ENCODE measurements at places on chromosomes 11 and 22.

GRCh38 chr11:128432926-128433325 is 154.4 kb downstream of the ETS1 start:
- DNase-seq: no peak

DNA sequence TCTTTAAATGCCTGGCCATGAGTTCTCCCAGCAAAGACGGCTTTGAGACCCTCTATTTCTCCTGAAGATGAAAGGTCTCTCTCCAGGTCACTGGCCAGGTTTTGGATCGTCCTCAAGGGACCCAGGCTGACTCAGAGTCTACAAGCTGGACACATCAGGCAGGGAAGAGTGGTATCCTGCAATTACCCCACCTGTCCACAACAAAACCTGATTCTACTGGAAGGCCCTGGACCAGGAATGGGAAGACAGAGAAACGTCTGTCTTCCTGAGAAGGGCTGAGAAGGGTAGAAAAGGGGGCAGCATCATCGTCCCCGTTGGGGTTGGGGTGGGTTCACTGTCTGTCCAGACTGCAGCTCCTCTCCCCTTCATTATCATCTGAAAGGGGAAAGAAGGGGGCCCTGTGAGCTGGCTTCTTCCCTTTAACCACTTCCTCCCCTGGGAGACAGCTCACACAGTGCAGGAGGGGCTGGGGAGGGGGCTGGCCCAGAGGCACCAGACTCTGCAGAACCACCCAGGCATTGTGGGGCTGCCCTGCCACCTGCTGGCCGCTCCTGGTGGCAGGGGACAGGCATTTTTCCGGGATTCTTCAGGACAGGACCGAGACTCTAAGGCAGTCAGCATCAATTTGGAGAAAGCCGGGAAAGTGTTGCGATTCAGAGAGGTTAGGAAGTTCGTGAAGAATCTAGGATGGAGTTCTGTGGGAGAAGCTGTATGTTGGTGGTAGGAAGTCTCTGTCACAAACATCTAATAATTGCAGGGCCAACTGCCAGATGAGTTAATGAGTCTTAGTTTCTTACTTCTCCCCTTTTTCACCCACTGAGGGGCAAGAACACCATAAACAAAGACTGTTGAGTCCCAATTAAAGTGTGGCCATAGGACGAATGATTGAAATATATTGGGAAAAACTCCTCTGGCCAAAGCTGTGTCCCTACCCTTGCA is 57.6 kb downstream of the SYN3 start:
- DNase-seq: no peak

GRCh38 chr11:134556186-134556585 is 144.1 kb upstream of the B3GAT1 start:
- no peak for DNase-seq

DNA sequence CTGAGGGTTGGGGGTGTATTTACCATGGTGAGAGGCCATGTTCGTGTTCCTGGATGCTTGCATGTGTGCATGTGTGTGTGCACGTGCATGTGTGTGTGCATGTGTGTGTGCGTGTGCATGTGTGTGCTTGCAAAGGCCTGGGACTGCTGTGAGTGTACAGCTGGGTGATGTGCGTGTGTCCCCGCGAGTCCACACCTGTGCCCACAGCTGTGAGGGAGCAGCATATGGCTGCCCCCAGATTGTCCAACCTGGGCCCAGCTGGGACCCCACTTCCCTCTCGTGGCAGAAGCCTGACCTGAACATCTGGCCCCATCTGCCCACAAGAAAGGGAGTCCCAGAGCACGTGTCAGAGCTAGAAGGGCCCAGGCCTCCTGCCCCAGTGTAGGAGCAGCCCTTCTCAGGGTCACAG is 8.4 kb upstream of the CD248 start:
- no peak for DNase-seq

DNA sequence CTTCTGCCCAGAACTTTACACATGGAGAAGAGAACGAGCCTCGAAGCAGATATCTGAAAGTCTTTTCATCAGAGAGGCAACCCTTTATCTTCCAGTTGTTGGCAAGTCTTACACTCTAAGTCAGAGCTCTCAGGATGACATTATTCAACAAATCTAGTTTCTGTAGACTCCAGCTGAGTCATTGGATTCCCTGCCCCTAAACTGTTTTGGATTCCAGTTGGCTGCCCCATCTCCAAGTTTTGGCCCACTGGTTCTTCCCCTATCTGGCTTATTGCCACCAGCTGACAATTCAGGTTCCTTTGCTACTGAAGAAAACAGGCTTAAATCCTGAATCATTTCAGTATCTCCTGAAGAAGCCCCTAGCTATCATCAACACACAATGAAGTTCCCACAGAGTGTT is 14.2 kb downstream of the SAAL1 start:
- DNase-seq: no peak

DNA sequence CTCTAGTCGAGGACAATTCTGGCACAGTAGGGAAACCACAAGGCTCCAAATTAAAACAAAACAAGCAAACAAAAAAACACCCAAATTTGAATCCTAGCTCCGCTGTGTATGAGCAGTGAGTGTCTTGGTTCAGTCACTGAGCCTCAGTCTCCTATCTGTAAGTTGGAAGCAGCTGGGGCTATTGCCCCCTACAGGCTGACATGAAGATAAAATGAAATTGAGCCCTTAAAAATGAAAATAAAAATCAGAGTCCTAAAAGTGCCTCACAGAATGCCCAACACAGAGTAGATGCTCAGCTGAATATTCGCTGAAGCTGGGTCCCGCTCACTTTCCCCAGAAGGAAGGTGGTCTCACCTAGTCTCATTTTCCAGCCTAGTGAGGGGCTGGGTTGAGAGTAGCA is 65.2 kb downstream of the PDE2A start:
- DNase-seq: no peak

GRCh38 chr11:78783846-78784245 is 209.2 kb upstream of the NARS2 start:
- DNase-seq: no peak

Measured in DMS79 treated with DMSO at 0.1 percent for 48 hours (cell line).